ENCODE measurements at places on chromosomes 11 and 22.

GRCh38 chr11:117669062-117669461 lies 128.0 kb downstream of the DSCAML1 start:
- no peak for DNase-seq

- peak; percentile 64 for DNase-seq
Observed at GRCh38 chr11:13955971-13956421, 6.5 kb upstream of the SPON1 start.

DNA sequence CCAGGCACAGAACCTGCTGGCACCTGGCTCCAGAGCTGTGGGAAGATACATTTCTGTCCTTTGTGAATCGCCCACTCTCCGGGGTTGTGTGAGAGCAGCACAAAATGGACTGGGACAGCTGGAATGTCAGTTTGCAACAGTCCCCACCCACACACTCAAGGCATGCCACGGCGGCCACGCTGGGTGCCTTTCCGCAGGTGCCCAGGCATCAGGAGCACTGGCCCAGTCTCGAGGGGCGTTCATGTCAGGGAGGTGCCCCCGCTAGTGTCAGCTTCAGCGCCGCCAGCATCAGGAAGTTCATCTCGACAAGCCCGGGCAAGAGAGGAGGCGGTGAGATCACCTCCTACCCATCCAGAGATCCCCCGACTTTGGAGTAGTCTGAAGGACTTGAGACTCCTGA lies 2.1 kb downstream of the TP53AIP1 start:
- no peak for DNase-seq

DNA sequence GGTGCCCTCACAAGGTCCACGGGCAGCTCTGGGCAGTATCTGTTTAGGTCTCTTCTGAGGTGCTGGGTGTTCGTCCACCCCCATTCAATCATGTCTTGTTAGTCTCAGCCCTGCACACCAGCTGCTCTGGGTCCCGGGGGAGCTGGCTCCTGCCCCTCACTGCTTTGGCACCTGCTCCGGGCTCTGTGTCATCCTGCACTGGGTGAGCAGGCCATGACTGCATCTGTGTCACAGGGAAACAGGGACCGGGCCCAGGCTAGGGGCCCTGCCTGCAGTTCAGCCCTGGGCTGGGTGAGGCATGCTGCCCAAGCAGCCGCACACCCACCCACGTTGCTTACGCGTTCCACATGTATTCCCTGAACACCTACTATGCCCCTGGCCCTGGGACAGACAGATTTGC lies 43.9 kb downstream of the ELFN2 start:
- no peak for DNase-seq

GRCh38 chr11:107118025-107118720 lies 99.9 kb upstream of the GUCY1A2 start:
- peak; percentile 2 for DNase-seq

DNA sequence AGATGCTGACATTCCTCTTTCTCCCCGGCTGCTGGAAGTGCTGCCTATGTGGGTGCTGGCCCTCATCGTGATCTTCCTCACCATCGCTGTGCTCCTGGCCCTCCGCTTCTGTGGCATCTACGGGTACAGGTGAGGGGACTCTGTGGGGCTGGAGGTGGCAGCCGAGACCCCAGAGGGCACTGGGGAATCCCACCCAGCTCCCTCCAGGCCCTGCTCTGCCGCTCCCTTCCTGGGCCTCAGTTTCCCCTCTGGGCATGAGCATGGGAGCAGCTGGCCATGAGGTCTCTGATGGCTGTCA lies 21.8 kb downstream of the CSF2RB start:
- DNase-seq, result no peak

All from activated CD4-positive, alpha-beta T cell treated with anti-CD3 and anti-CD28 coated beads, Interleukin-10, Interleukin-2, amounts not matched to agents 100 ng/mL and 50 ng/mL, durations not matched to agents 16 hours and 8 hours (primary cell).